ENCODE measurements at places on chromosomes 5 and 9.
A peak's percentile ranks its signal among the peaks of the same experiment; 100 is the strongest.

DNA sequence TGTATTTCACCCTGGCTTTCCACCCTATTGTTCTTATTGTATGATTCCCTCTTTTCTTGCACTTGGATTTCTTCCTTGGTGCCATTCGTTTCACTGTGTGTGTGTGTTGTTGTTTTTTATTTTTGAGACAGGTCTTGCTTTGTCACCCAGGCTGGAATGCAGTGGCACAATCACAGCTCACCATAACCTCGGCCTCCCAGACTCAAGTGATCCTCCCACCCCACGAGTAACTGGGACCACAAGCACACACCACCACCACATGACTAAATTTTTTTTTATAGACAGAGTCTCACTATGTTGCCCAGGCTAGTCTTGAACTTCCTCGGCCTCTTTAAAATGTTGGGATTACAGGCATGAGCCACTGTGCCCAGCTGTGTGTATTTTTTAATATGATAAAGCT lies 72.0 kb downstream of the MLLT3 start:
- DNase-seq = no peak

- no peak for DNase-seq
These were observed 4.3 kb downstream of the HAND1 start for GRCh38 chr5:154473581-154474283.

GRCh38 chr5:118776755-118777154 lies 211.6 kb downstream of the DTWD2 start:
- no peak for DNase-seq

GRCh38 chr5:132003982-132004381 lies 7.5 kb downstream of the ACSL6 start:
- DNase-seq = no peak

GRCh38 chr5:106600803-106601202 lies 1069.9 kb downstream of the EFNA5 start:
- no peak for DNase-seq

- no peak for DNase-seq
These were observed 1709.6 kb upstream of the WWC1 start for GRCh38 chr5:166581826-166582225.

- DNase-seq = peak; percentile 62
These were observed 167.4 kb upstream of the KIF2A start for GRCh38 chr5:62138607-62139006.

DNA sequence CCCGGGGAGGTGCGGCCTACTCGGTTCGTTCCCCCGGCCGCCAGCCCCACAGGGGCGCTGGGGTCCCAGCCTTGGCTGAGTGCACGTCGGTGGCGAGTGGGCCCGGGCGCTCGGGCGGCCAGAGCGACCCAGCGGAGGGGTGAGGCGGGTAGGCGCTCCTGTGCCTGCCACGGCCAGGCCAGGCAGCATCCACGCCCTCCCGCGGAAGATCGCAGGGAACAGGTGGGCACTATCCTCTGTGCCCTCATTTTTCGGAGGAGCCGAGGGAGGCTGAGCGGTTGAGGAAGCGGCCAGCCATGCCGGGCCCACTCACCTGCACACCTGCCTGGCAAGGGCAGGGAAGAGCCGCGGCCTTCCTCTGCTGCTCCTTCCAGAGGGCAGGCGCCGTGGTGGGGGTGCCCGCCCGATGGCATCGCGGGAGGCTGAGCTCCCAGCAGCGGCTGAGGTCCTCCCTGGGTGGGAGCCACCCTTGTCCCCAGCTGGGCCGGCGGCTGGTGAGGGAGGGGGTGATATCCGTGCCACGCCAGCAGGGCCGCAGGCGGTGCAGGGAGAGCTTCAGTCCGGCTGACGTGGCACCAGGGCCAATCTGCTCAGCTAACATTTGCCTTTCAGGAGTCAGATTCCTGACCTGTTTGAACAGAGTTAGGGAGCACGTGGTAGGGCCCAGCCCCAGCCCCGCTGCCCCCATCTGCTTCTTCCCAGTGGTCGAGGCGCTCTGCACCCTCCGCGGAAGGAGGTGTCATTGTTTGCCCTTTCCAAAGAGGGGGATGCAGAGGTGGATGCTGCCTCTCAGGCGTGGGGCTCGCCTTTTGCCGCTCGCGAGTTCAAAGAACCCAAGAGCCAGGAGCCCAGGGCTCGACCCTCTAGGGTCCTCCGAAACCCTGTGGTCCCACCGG lies 1.6 kb upstream of the SEC16A start:
- peak; percentile 33 for DNase-seq

DNA sequence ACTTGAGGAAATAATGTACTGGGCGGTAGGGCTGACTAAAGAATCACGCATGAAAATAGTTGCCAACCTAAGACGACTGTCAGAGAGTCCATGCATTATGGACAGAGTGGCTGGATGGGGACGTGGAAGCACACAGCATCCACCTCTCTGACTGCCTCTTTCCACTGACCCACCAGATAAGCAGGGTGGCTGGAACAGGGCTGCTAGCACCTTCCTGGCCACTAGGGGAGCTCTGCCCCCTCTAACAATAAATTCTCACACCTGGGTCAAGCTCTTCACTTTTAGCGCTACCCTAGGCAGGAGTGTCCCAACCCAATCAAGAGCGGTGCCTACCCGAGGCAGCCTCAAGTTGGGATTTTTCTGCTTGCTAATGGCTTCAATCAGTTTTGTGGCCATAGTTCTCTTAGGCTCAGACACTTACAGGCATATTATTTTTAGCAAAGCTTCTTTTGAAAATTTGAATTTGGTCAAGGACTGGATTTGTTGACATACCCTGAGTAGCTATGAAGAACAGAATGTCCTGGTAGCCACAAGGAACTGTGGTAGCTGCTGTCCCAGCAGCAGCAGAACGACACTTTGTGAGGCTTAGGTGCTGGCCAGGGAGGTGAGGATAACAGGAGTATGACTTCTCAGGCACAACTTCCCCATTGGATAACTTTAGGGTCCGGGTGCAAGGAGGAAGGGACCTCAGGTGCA lies 6.9 kb upstream of the TPM2 start:
- peak; percentile 39 for DNase-seq

- DNase-seq = no peak
These were observed 166.1 kb downstream of the BNC2 start for GRCh38 chr9:16704116-16705110.

GRCh38 chr5:82419559-82420332 lies 141.6 kb upstream of the RPS23 start:
- DNase-seq = peak; percentile 50

DNA sequence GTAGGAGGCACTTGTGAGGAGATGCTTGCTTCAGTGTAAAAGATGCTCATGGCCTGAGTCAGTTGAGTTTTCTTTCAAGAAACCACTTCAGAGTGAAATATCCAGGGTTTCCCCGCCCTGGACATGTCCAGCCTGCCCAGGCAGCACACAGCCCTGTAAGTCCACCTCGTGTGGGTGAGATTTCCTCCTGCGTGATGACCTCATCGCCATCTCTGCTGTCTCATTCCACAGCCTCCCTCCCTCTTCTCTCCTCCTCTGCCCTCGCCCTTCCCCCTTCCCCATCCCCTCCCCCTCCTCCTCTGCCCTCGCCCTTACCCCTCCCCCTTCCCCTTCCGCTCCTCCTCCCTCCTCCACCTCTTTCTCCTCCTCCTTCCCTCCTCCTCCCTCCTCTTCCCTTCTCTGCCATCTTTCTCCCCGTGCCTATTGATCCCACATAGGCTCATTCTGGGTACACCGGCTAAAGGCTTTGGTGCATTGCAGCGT lies 34.0 kb upstream of the NCS1 start:
- no peak for DNase-seq

GRCh38 chr5:66892716-66893115 lies 296.5 kb downstream of the MAST4 start:
- DNase-seq = no peak

- DNase-seq = no peak
These were observed 444.7 kb downstream of the HINT1 start for GRCh38 chr5:130720355-130720754.

GRCh38 chr5:139764886-139765408 lies 30.7 kb upstream of the PSD2 start:
- no peak for DNase-seq

DNA sequence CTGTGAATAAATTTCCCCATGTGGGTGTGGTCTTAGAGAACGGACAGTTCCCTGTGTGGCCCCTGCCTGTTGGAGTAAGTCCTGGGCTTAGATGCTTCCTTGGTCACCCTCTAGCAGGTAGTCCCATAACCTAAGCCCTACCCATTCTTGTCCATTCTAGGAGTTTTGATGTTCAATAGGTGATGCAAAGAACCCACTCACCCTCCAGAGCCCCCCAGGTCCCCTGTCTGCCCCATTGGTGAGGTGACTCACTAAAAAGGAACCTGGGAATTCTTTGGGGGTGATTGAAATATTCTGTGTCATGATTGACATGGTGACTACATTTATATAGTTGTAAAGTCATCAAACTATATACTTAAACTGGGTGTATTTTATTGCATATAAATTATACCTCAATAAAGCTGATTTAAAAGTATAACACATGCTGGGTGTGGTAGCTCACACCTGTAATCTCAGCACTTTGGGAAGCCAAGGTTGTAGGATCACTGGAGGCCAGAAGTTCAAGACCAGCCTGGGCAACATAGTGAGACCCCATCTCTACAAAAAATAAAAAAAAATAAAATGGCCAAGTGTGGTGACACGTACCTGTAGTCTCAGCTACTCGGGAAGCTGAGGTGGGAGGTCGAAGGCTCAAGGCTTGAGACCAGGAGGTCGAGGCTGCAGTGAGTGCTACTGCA lies 20.8 kb upstream of the GTF3C5 start:
- no peak for DNase-seq

GRCh38 chr5:71887680-71888079 lies 168.6 kb downstream of the CARTPT start:
- peak; percentile 23 for DNase-seq

DNA sequence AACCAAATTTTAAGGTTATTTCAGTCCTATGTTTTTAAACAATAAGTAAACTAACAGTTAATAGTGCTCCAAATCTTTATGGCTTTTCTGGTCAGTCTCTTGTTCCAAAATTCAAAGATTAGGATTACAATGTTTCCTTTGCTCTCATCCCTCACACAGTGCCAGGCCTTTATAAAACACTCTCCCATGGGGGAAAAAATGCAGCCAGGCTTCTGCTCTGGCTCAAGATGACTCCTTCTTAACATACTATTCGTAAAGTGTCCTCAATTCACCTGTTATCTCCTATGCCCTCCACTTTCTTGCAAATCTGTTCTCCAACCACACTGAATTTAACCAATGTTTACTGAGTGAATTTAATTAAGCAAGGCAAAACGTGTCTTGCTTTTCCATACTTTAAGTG lies 1.4 kb downstream of the CEP120 start:
- no peak for DNase-seq

GRCh38 chr9:132055756-132056155 lies 23.9 kb downstream of the MED27 start:
- DNase-seq = no peak

DNA sequence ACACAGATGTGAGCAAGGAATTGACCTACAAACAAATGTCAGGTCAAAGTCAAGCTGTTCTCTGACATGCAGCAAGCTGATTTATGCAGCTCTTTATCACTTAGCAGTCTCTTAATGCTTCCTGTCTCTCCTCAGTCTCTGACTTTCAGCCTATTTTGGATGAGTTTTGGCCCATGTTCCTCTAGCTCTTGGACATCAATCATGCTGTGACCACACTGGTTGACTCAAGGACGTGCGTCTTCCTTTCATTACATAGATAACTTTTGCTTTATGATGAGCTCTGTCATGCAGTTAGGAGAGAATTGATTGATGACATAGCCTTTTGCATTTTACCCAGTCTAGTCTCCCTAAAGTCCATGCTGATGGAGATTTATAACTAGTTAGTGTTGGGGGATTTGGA lies 9.4 kb upstream of the REEP5 start:
- DNase-seq = no peak

DNA sequence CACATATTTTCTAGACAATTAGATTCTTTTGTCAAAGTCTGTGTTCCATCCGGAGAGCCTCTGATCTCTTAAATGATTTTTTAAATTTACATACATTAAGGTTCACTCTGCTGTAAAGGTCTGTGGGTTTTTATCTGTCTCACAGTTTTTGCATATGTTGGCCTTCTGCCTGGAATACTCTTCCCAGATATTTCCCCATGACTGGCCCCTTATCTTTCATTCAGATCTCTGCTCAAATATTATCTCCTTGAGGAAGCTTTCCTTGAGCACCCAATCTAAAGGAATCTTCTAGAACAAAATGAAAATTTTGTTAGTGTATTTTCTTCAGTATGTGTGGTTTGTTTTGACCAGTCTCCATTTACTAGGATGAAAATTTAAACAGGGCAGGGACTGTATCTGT lies 26.3 kb downstream of the FAF2 start:
- DNase-seq = no peak

- no peak for DNase-seq
These were observed 56.7 kb downstream of the HSPA4 start for GRCh38 chr5:133108481-133108921.

DNA sequence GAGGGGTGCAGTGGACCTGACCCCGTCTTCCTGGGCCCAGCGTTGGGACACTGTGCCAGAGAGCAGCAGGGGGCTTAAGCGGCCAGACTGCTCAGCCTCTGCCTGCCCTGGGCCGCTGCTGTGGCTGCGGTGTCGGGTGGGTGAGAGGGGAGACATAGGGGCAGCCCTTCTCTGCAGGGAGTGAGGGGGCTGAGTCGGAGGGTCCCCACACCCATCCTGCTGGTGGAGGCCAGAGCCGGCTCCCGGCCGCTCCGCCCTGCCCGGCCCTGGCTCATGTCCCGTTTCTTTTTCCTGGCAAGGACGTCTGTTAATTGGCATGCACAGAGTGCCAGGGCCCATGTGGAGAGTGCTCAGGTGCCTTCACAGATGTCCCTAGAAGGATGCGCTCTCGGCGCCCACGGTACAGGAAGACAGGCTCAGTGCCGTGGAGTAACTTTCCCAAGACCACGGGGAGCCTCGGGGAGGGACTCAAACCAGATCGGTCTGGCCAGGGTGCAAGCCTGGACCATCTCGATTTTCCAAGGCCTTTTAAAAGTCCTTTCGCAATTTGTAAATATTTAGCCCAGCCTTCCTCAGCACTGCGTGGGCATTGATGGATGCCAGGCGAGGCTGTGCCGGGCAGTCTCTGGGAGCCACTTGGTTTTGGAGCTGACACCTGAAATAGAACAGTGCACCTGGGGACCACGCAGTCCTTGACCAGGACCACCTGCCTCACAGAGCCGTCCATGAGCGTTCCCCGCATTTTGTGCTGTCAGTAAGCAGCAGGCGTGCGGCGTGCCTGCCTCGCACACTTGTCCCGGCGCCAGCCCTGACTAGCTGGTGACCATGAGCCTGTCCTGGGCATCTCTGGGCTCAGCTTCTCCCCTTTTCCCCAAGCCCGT lies 60.9 kb downstream of the RXRA start:
- no peak for DNase-seq

DNA sequence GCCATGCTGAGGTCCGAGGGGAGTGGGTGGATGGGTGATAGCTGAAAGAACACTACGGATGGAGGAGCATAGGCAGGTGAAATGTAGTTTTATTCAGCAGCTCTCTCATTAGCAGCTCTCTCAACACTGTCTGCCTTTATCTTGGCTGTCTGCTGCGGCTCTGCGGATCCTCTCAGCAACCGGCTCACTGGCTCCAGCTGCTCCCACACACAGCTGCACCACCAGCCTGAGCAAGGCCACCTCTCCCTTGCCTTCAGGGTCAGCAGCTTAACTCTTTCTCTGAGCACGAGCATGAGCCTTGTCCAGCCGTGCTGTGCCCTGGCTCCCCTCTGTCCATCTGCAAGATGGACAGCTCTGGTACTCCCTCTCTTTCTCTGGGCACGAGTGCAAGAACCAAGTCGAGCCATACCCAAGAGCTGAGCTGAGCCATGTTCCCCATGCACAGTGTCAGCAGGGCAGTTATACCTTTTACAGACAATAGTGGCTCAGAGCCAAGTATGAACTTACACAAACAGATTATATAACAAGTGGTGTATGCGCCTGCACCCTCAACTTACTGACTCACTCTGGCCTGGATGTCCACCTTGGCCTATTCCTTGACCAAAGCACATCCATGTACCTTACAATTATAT lies 108.5 kb downstream of the MACIR start:
- no peak for DNase-seq
